Neural crest cell (in vitro differentiated cells): ENCODE measurements at places on chromosomes 11 and 22. TPM values are rescaled to one million over a fixed set of nuclear protein-coding genes. Genes with fewer than 3 reads are reported as not detected.

NCF4 gene
- not detected in 2 replicates for total RNA-seq

MOV10L1 gene
- not detected in 2 replicates for total RNA-seq

KIRREL3 gene
- 0.64 and 0.82 TPM in 2 replicates for total RNA-seq

MAFF gene
- 3.9 and 5.4 TPM in 2 replicates for total RNA-seq

NAALAD2 gene
- 16.1 and 16.7 TPM in 2 replicates for total RNA-seq

GRCh38 chr11:8867931-8868631 lies 42.9 kb upstream of the AKIP1 start:
- H3K27ac ChIP-seq, result no peak overlapping the region
- H3K27me3 ChIP-seq, result no peaks in the 10 kb centered on the region
- peak overlapping the region; percentile 78 for H3K4me3 ChIP-seq
- H3K4me1 ChIP-seq, result peaks cover 41% of the 10 kb centered on the region
- no peaks in the 10 kb centered on the region for H3K36me3 ChIP-seq

GRCh38 chr22:20436307-20436767 lies 1.3 kb downstream of the SCARF2 start:
- H3K27me3 ChIP-seq, result peaks cover 56% of the 10 kb centered on the region
- H3K36me3 ChIP-seq, result no peaks in the 10 kb centered on the region
- peaks cover 36% of the 10 kb centered on the region for H3K4me1 ChIP-seq
- DNase-seq, result no peak
- peak overlapping the region; percentile 95 for H3K4me3 ChIP-seq

- H3K27me3 ChIP-seq, result no peaks in the 10 kb centered on the region
- H3K4me3 ChIP-seq, result no peak overlapping the region
- DNase-seq, result no peak
Measured at GRCh38 chr11:131824771-131825170, 454.4 kb downstream of the NTM start.

GRCh38 chr11:70928854-70929598 lies 323.4 kb downstream of the SHANK2 start:
- H3K36me3 ChIP-seq, result no peaks in the 10 kb centered on the region
- H3K27me3 ChIP-seq, result peaks cover 4% of the 10 kb centered on the region

GRCh38 chr11:134244593-134244992 lies 8.6 kb downstream of the THYN1 start:
- H3K27ac ChIP-seq, result no peak overlapping the region
- no peak for DNase-seq
- no peaks in the 10 kb centered on the region for H3K27me3 ChIP-seq
- peaks cover 6% of the 10 kb centered on the region for H3K36me3 ChIP-seq
- H3K4me3 ChIP-seq, result no peak overlapping the region
- H3K4me1 ChIP-seq, result no peaks in the 10 kb centered on the region

- H3K27me3 ChIP-seq, result peaks cover 21% of the 10 kb centered on the region
- no peak for DNase-seq
- H3K36me3 ChIP-seq, result no peaks in the 10 kb centered on the region
- no peak overlapping the region for H3K4me3 ChIP-seq
- no peak overlapping the region for H3K27ac ChIP-seq
- peaks cover 12% of the 10 kb centered on the region for H3K4me1 ChIP-seq
Measured at GRCh38 chr11:16936643-16937042, 77.6 kb downstream of the PLEKHA7 start.

DNA sequence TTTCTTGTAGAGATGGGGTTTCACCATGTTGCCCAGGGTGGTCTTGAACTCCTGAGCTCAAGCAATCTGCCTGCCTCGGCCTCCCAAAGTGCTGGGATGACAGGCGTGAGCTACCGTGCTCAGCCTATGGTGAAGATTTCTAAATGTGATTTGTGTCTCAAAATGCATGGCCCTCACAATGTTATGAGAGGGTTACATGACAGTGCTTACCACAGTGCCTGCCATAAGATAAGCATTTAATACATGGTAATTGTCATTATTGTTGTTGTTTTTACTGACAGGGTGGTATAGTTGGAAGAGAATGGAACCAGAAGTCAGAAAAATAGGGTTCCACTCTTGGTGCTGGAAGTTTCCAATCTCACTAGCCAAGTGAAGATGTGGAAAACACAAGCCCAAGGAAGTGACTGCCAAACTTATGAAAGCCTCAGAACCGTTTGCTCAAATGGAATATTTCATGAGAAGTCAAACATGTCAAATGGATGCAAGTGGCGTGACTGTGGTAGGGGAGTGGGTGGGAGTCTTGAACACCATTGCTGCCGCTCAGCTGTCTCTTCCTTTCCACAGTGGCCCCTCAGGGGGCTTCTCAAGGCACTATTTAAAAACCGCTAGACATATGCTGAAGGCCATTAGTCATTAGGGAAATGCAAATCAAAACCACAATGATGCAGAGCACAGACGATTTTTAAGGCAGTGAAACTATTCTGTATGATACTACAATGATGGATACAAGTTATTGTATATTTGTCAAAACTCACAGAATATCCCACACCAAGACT lies 29.1 kb upstream of the LMO2 start:
- DNase-seq, result no peak
- H3K27me3 ChIP-seq, result peaks cover 15% of the 10 kb centered on the region
- H3K36me3 ChIP-seq, result no peaks in the 10 kb centered on the region
- no peak overlapping the region for H3K27ac ChIP-seq
- no peak overlapping the region for H3K4me3 ChIP-seq

DNA sequence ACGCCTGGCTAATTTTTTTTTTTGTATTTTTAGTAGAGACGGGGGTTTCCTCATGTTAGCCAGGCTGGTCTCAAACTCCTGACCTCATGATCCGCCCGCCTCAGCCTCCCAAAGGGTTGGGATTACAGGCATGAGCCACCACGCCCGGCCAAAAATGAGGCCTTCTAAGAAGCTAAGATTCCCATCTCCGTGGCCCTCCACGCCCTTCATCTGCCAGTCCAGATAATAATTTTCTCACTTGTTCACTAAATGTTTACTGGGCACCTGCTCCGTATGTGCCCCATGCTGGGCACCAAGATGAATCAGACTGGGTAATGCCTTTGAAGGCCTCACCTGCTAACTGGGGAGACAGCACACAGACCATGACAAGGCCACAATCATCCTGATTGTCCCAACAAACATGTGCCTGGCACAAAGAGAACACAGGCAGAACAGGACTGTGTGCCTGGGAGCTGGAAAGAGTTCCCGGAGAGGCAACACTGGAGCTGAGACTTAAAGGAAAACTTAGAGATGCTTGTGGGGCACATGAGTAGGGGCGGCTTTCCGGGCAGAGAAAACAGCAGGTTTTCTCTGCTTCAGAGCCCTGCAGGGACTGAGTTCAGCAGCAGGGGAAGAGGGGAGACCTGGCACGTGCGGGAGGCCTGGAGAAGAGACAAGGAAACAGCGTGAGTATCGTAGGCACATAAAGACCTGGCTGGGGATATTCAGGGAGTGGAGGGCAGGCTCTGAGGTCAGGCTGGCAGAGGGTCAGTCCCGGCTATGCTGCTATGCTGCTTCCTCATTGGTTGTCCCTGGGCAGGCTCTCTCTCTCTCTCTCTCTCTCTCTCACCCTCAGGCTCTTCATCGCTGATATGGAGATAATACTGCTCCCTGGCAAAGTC lies 2.4 kb downstream of the KIAA0930 start:
- H3K27ac ChIP-seq, result no peak overlapping the region
- H3K27me3 ChIP-seq, result no peaks in the 10 kb centered on the region
- peak overlapping the region; percentile 94 for H3K4me3 ChIP-seq
